Renal cortical epithelial cell (primary cell): ENCODE measurements at places on chromosomes 3 and 15.

- DNase-seq: peak; percentile 49
Observed at GRCh38 chr15:32636410-32636809, 5.1 kb upstream of the SCG5 start.

DNA sequence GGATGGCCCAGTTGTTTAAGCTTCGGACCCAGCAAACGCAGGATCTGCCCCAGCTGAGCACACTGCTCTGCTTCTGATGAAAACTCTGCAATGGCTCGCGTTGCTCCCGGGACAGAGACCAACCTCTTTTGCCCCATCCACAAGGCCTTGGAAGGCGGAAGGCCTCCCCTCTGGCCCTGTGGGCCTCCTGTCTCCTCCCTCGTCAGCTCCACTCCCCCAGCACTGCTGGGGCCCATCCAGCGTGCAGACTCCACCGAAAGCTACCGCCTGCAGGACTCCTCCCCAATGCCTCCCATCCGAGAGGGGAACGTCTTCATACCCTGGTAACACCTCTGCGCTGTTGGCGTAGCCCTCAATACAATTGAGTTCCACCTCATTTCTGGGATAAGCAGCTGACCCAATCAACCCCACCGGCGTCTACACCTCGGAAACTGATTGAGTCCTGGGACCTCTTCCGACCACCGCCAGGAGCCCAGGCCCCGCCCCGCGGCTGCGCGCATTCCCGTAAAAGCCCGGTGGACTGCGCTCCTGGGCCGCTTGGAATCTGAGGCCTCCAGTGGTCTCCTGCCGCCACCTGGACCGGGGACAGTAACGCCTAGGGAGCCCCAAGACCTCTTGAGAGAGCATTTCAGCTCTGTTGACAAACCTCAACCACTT lies at the start of gene PRR23E:
Gene PRR23E, plus strand, starts transcription at position 556 of the 657 bp plus-strand sequence. CDS start 3,555 bp downstream, outside the sequence.
- no peak for DNase-seq

GRCh38 chr15:79702621-79703020 lies 194.2 kb downstream of the MTHFS start:
- DNase-seq: no peak

- DNase-seq: no peak
Observed at GRCh38 chr3:133171831-133172230, 133.6 kb downstream of the TMEM108 start.

DNA sequence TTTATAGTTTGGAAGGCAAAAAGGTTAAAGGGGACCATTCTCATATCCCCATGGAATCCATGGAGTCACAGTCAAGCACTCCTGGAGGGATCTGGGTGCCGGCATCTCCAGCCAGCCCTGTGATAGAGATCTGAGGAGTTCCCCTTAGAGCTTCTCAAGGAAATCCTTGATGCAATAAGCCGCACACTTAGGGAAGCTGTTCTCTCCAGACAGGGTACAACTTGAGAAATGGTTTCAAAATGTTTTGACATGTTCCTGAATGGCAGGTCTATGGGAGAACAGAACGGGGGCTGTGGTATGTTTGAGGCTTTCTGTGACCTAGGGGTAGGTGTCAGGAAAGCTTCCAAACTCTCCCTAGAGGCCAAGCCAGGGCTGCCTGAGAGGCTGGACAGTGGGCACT lies 292.9 kb downstream of the TLE3 start:
- no peak for DNase-seq

DNA sequence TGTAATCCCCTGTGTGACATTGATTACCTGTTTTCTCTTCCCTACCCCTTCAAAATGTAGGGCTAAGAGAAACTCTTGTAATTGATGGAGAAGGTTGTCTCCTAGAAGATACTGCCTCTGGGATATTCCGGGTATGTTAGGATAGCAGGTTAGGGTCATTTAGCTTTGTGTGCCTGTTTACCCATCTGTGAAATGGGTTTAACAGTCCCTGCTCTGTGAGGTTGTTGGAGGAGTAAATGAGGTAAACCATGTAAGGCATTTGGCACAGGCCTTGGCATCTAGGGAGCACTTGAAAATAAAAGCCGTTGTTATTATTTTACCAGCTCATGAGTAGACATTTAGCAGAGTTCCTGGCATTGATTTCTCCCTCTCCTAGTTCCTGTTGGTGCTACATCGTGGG lies 16.4 kb downstream of the PTPRG start:
- no peak for DNase-seq

DNA sequence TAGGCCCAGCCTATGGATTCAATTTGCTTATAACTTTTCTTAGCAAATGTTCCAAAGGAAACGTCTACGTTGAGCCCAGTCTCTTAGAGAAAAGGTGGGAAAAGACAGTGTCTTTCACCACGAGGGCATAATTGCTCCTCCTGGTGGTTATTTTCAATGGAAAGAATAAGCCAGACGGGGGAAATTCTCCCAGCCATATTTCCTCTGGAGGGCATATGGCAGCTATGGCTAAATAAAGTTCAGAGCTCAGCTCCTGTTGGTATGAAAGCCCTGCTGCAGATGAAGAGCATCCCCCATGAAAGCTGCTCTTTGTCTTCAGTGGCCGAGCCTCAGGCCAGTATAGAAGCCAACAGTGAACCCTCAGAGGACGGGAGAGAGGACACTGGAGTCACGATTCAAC lies 297.9 kb downstream of the RYR3 start:
- DNase-seq: peak; percentile 6

DNA sequence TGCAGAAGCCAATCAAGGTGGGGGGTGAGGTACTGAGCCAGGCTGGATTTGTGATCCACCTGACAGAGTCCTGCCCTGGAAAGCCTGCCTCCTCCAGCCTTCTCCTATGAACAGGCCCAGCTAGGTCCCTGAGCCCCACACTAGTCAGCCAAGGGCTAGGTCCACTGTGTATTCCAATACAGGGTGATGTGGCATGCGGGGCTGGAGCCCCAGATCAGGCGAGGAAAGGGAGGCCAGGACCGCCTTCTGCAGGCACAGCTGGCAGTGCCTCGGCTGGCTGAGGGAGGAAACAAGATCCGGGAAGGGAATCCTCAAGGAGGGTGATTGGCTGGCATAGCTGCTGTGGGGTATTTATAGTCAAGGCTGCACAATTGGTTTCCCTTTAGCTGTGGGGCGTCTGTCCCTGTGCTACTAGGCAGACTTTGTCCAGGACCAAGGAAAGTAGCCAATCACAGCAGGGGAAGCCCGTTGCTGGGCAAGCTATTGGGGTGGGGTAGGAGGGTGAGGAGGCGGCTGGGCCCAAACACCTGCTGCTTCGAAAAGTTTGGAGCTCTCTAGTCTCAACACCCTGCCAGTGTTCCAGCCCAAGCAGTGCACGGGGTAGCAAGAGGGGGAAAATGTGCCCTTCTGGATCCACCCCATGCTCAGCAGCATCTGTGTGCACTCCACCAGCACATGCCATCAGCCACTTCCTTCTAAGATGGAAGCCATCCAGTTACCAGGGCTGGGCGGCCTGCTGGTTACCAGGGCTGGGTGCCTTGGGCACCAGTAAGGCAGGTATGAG lies 5.9 kb downstream of the KY start:
- DNase-seq: no peak
